ENCODE measurements at places on chromosomes 7 and 10.

- no peak for DNase-seq
Observed at GRCh38 chr10:33982995-33983394, 648.5 kb upstream of the NRP1 start.

- no peak for DNase-seq
Observed at GRCh38 chr7:139739863-139740597, 37.8 kb downstream of the HIPK2 start.

GRCh38 chr7:149873970-149874643 is 338 bp downstream of the ATP6V0E2 start:
- DNase-seq, result no peak

- no peak for DNase-seq
Observed at GRCh38 chr7:1645476-1645875, 24.6 kb upstream of the ELFN1 start.

- DNase-seq, result no peak
Observed at GRCh38 chr7:128192497-128193142, 48.5 kb upstream of the LEP start.

GRCh38 chr10:88366772-88367171 is 216.3 kb downstream of the RNLS start:
- DNase-seq, result no peak

DNA sequence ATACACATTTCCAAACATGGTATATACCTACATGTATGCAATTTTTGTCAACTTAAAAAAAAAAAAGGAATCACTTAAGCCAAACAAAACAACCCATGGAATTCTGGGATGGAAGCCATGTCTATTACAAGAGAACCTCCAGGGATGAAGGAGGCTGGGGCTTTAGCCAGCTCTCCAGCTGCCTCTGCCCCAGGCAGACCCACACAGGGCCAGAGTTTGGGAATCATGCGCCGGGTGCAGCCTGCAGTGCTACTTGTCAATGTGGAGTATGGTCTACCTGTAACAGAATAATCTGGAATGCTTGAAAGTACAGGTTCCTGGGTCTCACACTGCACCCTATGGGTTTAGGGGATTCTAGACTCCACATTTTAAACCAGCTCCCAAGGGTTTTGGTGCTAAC is 10.8 kb downstream of the ATP6V0E2 start:
- no peak for DNase-seq

- no peak for DNase-seq
Observed at GRCh38 chr7:129993275-129993674, 40.5 kb upstream of the UBE2H start.
